ENCODE measurements at places on chromosomes 1 and 21. TPM values are rescaled to one million over a fixed set of nuclear protein-coding genes. Genes with fewer than 3 reads are reported as not detected.

GRCh38 chr1:240414237-240414636, 197.7 kb downstream of the GREM2 start:
- no peak for DNase-seq

GRCh38 chr1:228507961-228508652, 20.9 kb downstream of the RNF187 start:
- no peak for DNase-seq

Gene OVAAL
- not detected for total RNA-seq

DNA sequence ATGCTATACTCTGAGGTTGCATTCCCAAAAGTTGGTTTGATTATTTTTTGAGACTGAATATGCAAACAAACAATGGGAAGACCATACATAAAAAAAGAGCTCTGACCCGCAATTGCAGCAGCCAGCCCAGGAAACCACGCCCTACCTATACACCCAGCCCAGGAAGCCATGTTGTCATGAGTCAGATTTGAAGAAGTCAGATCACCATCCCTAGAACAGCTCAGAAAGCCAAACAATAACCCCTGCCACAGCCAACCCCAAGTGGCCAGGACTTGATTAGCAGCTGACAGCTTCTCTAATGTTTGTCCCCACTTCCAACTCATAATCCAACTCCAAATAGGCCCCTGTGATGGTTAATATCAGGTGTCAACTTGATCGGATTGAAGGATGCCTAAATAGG, 621.9 kb downstream of the NPHP4 start:
- DNase-seq, result no peak

DNA sequence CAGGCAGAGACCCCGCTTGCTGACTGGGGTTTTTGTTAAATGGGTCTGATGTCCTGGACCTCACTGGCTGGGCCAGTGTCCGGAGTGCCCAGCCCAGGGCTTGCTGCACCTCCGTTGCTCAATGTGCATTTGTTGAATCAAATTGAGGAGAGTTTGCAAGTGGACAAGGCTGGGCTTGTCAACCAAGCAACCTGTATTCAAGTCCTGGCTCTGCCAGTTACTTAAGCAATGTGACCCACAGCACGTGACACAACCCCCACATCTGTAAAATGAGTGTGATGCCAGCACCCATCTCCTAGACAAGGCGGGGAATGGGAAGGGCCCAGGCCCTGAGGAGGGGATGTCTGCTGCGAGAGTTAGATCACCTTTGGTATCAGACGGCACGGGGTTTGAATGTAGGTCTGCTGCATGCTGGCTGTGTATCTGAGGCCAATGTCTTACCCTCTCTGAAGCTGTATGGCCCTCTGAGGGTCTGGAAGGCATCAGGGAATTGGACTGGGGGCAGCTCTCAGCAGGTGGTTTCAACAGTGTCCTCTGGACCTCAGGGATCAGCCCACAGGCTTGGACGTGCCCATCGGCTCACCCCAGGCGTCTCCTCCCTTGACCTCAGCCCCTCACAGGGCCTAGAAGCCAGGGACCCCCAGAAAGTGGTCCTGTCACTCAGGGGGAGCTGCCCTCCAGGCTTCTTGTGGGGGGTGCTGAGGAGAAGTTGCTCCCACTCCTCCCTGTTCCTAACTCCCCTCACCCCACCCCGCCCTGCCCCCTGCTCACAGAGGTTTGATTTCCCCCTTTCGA, 51.0 kb upstream of the RUNX3 start:
- no peak for DNase-seq

GRCh38 chr1:154856544-154856943, 13.5 kb downstream of the KCNN3 start:
- DNase-seq, result no peak

- no peak for DNase-seq
Observed at GRCh38 chr1:12202577-12202976, 27.3 kb upstream of the VPS13D start.

DNA sequence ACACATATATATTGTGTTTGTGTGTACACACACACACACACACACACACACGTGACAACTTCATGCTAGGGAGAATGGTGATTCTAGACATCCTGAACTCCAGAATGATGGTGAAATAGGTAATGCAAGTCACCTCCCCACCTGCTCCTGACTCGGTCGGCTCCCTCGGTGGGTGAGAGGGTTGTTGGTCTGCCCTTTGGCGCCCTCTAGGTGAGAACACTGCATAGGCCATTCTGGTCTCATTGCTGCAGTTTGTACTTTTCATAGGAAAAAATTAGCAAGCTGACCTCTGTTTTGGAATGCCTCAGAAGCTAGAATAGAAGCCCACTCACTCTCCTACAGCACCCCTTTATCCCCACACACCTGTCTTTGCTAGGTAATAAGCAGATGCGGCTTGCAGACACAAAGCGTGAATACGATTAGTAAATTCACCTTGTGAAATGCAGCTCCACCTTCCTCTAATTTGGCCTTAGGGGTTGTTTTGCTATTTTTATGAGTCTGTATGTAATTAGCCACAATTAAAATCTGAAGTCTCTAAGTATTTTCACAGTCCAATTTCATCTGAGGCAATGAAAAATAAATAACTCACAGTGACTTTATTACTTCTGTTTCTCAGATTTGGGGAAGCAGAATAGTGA, 130.0 kb upstream of the KCNJ15 start:
- DNase-seq, result no peak

Gene PLA2G2F
- total RNA-seq, result not detected

Gene C1orf105
- not detected for total RNA-seq

GRCh38 chr1:81179242-81179641, 621.5 kb upstream of the ADGRL2 start:
- DNase-seq, result no peak
